ENCODE measurements at places on chromosomes 11 and 22.
A peak's percentile ranks its signal among the peaks of the same experiment; 100 is the strongest.

GRCh38 chr11:34745195-34745594, 124.3 kb downstream of the EHF start:
- DNase-seq, result no peak

DNA sequence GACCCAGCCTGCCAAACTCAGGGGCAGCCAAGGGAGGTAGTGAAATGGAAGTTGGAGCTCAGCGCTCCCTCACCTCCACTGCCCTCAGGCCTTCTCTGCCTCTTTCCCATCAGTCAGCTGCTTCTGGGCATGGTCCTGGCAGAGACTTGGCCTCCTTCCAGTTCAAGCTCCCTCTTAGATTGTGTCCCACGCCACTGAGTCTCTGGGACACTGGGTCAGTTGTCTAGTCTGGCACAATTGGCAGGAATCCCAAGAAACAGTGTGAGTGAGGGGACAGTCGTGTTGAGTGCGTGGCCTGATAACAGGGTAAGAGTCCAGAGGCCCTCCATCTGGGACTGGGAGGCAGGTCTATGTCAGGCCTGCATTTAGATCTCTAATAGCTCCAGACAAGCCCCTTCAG, 7.1 kb upstream of the SLC35E4 start:
- DNase-seq, result no peak

- no peak for DNase-seq
Measured at GRCh38 chr22:27201741-27202140, 544.4 kb downstream of the MIAT start.

DNA sequence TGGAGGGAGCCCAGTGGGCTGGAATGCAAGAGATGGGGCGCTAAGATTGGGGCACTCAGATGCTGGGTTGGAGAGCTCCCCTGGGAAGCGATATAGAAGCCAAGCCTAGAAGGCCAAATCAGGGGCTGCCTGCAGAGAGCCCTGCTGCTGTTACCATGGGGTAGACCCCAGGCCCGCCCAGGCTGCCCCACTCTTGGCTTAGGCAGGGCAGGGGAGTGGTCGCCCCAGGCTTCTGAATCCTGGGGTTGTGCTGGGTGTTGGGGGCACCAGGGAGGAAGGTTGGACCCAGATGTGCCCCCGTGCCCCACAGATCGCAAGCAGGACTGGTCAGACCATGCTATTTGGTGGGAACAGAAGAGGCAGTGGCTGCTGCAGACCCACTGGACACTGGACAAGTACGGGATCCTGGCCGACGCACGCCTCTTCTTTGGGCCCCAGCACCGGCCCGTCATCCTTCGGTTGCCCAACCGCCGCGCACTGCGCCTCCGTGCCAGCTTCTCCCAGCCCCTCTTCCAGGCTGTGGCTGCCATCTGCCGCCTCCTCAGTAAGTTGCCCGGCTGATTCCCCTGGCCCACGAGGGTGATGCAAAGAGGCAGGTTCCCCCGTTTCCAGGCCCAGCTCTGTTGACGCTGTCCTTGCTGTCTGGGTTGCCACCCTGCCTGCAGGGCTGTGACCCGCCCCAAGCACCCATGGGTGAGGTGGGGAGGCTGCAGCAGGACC, 3.9 kb downstream of the FERMT3 start:
- no peak for DNase-seq

DNA sequence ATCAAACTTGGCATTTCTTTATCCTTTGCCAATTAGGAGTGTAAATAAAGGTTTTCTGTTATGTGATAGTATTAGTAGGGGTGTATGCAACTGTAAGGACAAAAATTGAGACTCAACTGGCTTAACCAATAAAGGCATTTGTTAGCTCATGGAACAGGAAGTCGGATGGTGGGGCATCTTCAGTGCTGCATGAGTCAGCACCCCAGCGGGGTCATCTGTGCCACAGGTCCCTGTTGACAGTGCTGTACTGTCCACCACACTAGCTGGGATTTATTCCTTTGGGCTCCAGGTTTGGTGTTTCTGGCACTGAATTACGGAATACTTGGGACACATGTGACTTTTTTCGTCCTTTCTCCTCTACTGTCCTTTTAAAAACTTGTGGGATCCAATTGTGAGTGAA, 86.0 kb downstream of the PPP6R3 start:
- DNase-seq, result no peak

GRCh38 chr22:39466228-39467006, 9.6 kb downstream of the MGAT3 start:
- no peak for DNase-seq

- peak; percentile 52 for DNase-seq
Measured at GRCh38 chr22:49760630-49761571, 66.8 kb downstream of the BRD1 start.

DNA sequence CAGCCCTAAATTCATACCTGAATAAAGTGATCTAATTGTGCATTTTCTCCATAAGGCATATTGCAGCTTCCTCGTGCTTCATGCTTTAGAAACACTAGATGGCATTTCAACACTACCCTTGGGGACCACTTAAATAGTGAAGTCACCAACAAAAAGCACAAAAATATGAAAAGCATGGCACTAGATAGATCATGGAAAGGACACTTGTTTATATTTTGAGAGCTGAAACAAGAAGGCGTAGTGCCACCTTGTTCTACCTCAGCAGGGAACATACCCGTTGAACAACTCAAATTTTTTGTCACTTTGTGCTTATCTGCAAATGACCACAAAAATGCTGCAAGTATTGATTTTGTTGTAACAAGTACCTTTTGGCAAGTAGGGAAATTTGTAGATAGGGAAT, 8.6 kb downstream of the TBCEL start:
- no peak for DNase-seq

DNA sequence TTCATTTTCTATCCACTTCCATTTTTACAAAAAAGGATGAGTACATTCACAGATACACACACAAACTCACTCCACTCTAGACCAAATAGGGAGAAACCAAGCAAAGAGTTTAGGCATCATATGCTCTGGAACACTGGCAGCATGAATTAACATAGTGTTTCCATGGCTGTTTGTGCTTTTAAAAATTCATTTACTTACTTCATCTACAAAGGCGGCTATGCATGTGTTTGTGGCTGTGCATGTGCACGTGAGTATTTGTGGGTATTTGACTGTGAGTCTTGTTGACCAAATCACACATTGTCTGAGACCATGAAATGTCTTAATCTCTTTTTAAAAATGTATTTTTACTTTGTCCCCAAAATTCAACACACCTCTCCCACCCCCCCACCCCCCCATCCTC, 203.0 kb upstream of the SESN3 start:
- no peak for DNase-seq

DNA sequence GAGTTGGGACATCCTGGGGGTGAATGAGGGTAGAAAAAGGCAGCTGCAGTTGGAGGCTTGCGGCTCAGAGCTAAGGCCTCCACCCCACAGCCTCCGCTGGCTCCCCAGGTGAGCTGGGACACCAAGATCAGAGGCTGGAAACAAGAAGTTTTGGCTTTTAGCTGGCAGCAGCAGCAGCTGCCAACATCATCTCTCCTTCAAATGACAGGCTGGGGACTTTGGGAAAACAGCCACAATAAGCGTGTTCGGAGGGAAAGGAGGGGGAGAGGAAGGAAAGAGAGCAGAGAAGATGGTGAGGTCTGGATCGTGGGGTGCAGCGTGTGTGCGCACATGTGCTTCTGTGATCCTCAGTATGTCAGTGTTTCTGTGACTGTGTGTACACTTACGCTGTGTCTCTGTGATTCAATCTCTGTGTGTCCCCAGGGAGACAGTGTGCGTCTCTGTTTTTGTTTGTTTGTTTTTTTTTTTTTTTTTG, 62.0 kb upstream of the RASD2 start:
- DNase-seq, result no peak

DNA sequence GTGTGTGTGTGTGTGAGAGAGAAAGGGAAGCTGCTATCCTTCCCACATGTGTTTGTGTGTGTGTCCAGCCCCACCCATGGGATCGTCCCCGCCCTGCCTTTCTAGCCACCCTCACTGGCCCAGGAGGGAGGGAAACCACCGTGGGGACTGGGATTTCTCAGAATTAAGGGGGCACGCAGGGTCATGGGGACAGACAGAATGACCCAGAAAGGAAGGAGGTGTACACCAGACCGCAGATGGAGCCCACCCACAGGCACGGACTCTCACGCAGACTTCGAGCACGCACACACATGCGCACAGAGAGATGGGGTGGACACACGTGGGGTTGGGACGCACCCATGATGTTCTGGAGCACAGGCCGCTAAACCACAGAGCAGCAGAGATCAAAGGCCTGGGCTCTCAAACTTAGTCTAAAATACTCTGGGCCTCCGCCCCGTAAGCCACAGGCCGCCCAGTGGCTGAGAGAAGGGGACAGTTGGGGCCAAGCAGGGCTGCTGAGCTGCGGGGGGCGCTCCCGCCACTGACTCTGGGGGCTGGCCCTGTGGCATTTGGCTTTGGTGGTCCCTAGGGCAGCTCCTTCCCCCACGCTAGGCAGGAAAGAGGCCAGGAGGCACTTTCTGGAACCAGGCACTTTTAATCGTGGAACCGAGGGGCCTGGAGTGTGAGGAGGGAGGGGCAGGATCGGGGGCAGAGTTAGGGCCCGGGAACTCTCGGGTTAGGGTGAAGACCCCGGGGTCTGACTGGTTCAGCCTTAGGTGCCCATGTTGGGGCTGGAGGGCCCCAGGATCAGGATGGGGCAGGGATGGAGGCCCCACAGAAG, 1.5 kb downstream of the IFITM5 start:
- DNase-seq, result no peak

DNA sequence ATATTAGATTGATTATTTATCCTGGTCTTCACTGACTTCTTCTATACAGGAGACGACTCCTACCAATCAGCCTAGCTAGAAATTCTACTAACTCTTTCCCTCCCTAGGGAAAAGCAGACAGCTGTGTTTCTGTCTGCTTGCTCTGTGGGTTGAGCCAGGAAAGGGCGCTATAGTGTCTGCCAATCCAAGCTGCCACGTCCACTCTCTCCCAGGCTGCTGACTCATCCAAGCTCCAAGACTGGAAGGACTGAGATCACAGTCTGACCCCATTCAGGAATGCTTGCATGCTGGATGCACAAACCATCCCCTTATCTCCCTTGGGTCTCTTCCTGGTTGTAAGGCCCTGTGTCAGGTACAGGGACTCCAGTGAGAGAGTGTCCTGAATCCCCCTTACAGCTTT, 955.6 kb downstream of the OPCML start:
- DNase-seq, result no peak

DNA sequence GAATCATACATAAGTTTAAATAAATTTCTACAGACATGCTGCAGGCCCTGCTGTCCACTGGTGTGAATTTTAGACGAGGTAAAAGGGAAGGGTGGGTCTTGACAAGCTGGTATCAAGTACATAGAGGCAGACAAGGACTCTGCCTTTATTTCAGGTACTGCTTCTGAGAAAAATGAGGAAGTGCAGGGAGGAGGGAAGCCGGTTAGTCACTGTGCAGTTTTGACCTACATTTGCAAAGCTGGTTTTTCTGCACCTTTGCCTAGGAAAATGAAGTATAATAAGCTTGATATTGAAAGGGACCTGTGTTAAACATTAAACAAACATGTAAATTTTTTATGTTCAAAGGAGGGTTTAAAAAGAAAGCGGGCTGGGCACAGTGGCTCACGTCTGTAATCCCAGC, 24.6 kb downstream of the TMEM45B start:
- DNase-seq, result no peak

DNA sequence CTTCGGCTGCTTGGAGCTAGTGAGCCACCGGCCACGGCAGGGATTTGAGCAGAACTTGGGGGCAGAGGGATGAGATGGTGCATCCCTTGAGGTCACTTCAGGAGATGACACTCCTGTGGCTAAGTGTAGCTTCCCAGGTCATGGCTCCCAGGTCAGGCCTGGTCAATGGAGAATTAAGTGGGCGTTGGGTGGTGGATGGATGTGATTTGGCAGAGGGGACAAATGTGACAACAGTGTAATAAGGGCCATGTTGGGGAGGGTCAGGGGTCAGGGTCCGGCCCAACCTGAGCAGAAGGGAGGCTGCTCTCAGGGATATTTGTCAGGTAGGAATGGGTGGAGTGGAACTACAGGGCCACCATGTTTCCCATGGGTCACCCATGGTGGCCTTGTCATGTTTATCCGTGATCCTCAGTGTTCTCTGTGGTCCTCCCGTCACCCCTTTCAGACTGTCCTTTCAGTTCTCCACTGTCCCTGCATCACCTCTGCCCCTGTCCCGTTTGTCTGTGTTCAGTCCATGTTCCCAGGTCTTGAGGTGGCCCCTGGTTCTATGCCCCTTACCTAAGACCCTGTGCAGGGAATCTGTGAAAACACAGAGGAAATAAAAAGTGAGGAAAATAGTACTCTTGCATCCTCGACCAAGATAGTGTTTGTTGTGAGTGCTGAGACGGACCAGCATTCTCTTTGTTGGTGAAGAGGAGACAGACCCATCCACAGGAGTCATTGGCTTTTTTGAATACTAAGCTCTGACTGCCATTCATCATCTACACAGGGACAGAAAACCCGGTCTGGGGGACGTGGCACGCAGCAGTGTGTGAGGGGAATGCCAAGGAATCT, 6.1 kb downstream of the SLC25A1 start:
- no peak for DNase-seq

- DNase-seq, result no peak
Measured at GRCh38 chr11:69018924-69019323, 5.9 kb upstream of the MRGPRF start.

DNA sequence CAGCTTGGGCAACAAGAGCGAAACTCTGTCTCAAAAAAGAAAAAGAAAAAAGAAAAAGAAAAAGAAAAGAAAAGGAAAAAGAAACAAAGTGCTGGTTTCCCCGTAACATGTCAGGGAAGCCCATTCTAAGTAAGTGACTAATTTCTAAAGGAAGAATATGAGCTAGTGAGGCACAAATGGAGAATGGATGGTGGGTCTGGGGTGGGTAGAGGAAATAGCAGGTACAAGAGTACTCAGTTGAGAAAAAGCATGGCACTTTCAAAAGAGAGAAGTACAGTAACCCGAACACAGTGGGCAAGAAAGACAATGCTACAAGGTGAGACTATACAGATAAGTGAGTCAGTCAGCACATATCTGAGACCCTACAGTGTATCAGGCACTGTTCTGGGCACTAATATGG, 4.5 kb downstream of the MAJIN start:
- no peak for DNase-seq

GRCh38 chr11:8828046-8828445, 82.9 kb upstream of the AKIP1 start:
- no peak for DNase-seq

GRCh38 chr11:100555931-100556330, 131.2 kb upstream of the ARHGAP42 start:
- no peak for DNase-seq

DNA sequence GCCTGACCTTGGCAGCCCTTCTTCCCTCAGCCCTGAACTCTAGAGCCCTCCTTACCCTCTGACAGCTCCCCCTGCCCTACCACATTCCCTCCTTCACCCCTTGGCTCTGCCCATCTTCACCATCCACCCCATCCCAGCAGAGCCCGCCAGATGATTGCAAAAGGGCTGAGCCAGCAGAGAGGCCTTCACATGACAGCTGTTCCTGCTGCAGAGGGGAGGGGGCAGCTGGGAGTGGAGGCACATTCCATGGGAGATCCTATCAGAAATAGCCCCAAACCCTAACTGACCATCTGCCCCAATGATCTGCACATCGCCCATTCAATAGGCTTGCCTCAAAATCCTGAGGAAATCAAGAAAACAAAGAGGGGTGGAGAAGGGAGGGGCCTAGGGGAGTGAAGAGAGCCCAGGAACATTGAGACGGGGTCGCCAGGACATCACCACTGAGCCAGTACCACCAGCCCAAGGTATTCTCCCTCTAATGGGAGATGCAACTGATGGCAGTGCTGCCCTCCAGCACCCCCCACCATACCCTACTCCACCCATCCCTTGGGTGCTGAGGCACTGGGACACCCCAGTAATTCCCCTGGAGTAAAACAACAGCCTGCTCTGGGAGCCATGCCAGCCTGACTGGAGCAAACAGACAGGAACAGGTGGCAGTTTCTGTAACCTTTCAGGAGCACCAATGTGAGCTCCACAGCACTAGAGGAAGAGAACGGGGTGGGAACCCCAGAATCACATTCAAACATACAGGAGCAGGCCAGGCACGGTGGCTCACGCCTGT, 8.0 kb upstream of the AHNAK start:
- DNase-seq, result no peak
